Bronchial epithelial cell (primary cell): ENCODE measurements at places on chromosomes 2 and 18.

DNA sequence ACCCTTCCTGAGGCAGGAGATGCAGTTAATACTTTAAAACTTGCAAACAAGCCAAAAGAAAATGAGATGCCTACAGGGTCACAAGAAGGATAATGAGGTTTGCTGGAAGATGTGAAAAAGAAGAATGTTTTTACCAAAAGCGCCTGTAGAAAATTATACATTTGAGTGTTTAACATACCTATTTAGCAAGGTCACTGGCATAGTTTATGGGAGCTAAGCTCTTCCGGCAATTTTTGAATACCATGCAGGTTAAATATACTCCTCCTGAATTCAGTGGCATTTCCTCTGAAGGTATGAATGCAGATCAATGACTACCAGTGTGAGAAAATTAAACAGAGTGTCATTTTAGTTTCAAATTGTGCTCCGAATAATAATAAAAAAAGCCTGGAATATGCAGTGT lies 21.2 kb upstream of the MAP3K20 start:
- DNase-seq: peak; percentile 28

DNA sequence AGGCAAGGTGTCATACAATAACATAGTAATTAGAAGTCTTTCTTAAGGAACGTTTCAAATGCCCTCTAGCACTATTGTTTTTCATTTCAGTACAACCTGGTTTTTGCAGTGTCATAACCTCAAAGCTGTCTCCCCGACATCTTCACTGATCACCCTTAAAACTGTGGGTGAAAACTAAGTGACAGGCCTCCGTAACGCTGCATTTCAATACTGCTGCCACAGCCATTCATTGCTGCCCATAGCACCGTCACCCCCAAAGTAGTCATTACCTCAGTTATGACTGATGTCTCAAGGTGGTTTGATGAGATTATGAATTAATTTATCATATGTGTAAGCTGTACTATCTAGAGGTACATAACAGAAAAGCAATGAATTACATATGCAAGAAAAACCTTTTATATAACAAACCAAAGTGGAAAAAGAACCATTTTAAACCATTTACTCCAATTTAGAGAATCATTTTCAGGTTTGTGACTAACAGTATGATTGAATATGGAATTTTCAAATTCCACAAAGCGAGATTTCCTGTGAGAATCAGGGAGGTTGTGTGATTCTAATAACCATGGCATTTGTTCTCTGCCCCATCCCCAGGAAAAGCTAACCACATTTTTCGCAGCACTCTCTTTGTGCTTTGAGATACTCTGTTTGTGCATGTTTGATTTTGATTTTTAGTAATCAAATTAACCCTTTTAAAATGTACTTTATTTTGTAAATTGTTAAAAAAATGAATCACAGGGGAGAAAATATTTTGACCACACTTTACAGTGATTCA lies 263.0 kb downstream of the PTGR3 start:
- DNase-seq: peak; percentile 41

DNA sequence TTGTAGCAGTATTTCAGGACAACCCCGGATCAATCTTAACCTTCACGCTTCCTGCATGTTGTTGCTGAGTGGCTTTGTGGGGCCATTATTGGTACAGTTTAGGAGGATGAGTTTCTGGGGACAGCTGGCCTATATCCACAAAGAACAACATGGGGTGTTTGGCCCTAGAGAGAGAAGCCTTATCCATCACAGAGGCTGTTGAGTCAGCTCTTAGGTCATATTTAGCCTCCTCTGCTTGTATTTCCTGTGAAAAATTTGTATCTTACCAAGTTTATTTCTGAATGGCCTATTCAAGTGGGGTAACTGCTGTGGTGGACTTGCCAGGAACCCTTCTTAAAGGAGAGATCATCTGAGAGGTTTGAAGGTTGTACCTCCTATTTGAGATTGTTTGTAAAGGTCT lies 77.6 kb downstream of the MAP4K4 start:
- no peak for DNase-seq

DNA sequence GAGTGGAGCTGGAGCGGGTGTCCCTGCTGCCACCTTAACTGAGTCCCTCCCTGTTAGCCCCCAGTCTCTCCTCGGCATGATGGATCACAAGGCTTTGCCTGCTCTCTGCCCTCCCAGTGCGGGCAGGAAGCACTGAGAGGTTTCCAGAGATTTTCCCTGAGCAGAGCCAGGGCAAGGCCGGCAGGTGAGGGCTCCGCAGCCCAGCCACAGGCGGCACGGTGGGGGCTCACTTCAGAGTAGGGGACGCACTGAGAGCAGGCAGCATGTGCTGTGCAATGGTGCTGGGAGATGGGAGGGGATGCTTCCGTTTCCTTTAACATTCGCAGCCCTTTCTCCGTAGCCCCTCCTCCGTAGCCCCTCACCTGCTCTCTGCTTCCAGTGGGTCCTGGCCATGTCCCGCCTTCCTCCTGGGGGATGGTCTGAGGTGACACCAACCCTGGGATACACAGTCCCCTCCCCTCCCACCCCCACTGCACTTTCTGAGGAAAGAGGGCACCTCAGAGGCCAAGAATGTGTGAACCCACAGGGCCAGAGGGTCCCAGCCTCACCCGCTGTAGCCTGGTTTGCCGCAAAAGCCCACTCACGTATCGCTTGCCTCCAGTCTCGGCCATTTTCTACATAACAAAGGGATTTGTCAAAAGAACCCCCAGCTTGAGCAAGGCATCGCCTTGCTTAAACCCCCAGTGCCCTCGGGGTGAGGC lies 10.7 kb downstream of the KCNF1 start:
- DNase-seq: no peak

GRCh38 chr2:47165001-47165555 lies 10.0 kb upstream of the STPG4 start:
- DNase-seq: no peak

- DNase-seq: no peak
These were observed 5.8 kb upstream of the ZNF532 start for GRCh38 chr18:58858591-58859468.

GRCh38 chr18:57691363-57691762 lies 69.7 kb upstream of the NARS1 start:
- DNase-seq: no peak

DNA sequence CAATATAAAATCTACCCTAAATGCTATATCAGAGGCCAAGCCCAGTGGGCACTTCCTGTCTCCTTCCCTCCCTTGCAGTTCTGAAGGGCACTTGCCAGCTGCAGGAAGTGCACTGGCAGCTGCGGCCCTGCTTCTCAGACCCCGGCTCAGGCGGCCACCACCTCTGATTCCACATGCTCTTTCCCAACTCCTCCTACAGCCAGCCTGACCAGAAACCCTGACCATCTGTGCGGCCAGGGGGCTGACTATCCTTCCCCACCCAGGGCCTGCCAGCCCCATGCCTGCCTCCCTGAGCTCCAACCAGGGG lies 88.6 kb downstream of the ZBTB7C start:
- DNase-seq: no peak

DNA sequence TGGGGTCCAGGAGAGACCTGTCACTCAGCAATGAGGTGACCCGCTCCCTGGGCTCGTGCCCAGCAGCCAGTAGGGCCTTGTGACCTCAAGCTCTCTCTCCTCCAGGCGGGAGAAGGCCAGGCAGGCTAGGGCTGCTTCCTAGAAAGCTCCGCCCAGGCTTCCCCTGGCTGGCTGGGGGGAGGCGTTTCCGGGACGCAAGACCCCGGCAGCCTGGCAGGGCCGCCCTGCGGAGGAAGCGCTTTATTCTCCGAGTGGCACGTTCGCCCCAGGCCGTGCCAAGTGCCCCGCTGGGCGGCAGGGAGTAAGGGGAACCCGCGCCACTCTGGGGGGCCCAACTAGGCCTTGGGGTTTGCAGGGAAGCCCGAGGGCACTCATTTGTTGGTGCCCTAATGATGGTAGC lies 21.2 kb upstream of the EPAS1 start:
- no peak for DNase-seq

- DNase-seq: no peak
These were observed 27.8 kb downstream of the MBD5 start for GRCh38 chr2:148048475-148049221.

GRCh38 chr2:75528221-75528977 lies 32.3 kb downstream of the EVA1A start:
- peak; percentile 8 for DNase-seq

DNA sequence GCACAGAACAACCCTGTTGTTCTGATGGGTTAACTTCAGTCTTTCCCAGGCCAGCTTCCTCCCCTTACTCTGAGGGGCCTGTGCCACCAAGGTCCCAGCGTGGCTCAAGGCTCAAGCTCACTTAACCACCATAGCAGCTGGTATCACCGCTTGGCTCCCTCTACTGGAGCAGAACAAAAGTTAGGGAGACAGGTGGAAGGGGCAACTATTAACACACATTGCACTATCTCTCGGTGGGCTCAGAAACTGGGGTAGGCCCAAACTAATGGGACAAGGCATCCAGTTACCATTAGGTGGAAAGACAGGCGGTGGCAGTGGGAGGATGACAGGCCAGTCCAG lies 88.7 kb upstream of the ATL2 start:
- DNase-seq: peak; percentile 49

GRCh38 chr2:273333-273732 lies 8.6 kb downstream of the ACP1 start:
- no peak for DNase-seq

GRCh38 chr2:5379811-5380210 lies 312.4 kb upstream of the SOX11 start:
- no peak for DNase-seq

- DNase-seq: peak; percentile 28
These were observed 26.5 kb downstream of the LYPD6B start for GRCh38 chr2:149064856-149065630.

GRCh38 chr2:108614659-108615058 lies 80.4 kb downstream of the LIMS1 start:
- DNase-seq: peak; percentile 50
